ENCODE measurements at places on chromosomes 11 and 22. TPM values are rescaled to one million over a fixed set of nuclear protein-coding genes. Genes with fewer than 3 reads are reported as not detected.
A peak's percentile ranks its signal among the peaks of the same experiment; 100 is the strongest.

The IGF2 gene
- polyA plus RNA-seq, result 85.9 TPM

The APOA4 gene
- not detected for polyA plus RNA-seq

The ZNF280B gene
- 0.01 TPM for polyA plus RNA-seq

The CSF2RB gene
- polyA plus RNA-seq, result 0.81 TPM

DNA sequence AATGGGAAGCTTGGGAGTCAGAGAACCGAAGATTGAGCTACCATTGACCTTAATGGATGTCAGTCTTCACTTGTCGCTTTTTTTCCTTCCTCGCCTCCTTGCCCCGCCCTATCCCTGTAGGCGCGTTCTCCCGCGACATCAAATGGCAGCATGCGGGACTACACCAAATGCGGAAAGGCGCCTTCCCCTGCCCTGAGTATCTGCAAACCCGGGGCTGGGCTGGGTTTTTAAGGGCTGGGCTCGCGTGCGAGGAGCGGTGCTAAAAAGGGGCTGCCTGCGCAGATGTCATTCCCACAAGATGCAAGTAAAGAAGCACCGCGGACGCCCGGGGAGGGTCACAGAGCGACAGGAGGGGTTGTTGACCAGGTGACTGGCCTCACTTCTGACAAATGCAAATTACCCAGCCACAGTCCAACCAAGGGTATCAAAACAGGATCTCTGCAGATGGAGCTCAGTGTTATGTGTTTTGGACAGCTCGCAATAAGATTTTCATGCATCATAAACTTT, 4.7 kb upstream of the FAM111B start:
- peak; percentile 21 for DNase-seq

GRCh38 chr11:104534278-104534677, 364.0 kb downstream of the CASP12 start:
- no peak for DNase-seq

GRCh38 chr11:19441752-19442553, 201.2 kb upstream of the E2F8 start:
- peak; percentile 31 for DNase-seq

DNA sequence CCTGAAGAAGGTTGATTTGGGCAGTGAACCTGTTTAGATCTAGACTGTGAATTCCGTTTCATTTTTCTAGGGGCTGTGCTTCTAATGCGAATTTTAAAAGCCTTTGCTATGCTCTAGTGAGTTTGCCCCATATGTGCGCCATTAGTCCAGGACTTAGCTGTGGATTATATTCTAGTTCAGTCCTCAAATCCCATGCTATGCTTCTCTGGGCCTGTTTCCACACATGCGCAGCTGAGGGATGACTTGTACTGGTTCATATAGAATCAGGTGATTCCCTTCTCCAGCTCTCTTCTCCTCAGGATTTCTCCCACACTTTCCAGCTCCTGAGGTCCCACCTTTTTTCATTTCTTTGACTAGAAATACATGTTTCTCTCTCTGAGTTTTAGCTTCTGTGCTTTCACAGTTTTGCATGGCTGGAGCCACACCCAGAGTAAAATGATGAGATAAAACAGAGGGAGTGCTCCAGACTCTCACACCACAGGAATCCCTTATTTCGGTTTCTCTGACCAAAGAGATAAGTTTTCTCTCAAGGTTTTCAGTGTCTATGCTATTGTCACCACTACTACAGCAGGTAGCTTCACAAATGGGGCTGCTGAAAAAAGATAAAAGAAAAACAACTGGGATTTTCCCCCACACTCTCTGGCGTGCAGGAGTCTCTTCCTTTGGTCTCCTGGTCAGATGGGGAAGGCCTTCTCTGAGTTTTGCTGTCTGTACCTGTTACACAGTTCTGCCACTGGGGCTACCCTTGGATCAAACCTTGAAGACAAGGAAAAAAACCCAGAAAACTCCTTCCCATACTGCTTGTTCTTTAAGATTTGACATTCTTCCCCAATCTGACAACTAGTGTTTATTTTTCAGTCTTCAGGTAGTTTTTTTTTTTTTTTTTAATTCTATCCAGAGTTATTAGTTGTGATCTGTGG, 96.2 kb upstream of the TEAD1 start:
- no peak for DNase-seq

DNA sequence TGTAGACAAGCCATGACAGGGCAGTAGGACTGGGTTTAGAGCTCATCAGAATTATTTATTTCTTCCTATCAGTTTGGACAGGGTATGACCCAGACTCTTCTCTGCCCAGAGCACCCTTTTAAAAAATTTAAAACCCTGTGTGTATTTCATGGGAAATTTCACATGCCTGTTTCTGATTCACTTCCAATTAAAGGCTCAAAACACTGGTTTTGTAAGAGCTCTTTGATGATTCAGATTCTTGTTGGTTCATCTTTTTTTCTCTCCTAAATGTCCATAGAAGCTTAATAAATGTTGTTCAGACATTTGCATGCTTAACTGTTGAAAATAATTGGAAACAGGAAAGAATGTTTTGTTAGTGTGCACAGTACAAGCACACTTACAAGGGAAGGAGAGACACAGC, 13.8 kb downstream of the FLI1 start:
- no peak for DNase-seq

GRCh38 chr11:30282289-30282631, 40.6 kb upstream of the ARL14EP start:
- DNase-seq, result no peak

DNA sequence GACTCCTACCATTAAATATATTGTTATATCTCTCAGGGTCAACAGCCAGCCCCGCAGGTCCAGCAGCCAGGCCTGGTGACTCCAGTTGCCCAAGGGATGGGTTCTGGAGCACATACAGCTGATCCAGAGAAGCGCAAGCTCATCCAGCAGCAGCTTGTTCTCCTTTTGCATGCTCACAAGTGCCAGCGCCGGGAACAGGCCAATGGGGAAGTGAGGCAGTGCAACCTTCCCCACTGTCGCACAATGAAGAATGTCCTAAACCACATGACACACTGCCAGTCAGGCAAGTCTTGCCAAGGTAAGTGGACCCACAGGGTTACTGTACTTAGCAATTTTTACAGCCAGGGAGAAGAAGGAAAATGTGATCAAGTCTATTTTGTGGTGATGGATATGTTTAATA, 35.1 kb downstream of the EP300 start:
- no peak for DNase-seq

DNA sequence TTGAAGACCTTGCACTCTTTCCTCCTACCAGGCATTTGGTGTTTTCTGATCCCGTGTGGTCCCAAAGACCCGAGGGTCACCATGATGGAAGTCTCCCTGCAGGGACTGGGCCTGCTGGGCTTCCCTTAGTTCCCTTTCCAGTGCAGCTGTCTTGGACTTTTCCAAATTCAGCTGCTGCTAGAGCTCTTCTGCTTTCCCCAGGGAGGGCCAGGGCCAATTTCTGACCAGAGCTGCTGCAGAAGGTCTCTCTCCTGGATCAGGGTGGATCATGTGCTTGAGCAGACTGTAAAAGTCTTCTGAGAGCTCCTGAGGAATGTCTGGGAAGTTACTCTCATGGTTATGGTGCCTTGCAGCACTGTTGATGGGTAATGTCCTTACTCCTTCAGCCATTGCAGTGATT, 23.2 kb downstream of the LDLRAD3 start:
- peak; percentile 34 for DNase-seq

- no peak for DNase-seq
Measured at GRCh38 chr11:131889146-131889577, 518.7 kb downstream of the NTM start.

DNA sequence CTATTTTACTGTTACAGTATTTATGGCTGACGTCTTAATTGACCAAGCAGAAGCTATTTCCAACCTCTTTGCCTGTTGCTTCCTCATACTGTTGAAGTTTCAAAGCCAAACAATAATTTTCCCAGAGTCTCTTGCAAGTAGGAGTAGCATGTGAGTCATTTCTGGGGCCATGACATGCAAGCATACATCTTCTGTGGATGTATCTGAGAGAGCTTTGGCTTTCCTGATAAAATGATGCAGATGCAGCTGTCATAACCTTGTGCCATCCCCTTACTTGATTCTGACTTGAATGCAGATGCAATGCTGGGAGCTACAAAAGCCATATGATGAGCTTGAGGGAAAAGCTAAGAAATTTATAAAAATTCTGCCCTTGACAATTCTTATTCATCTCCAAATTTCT, 243.1 kb upstream of the TENM4 start:
- DNase-seq, result no peak

- DNase-seq, result peak; percentile 76
Measured at GRCh38 chr22:39431821-39432251, 25.0 kb upstream of the MGAT3 start.

DNA sequence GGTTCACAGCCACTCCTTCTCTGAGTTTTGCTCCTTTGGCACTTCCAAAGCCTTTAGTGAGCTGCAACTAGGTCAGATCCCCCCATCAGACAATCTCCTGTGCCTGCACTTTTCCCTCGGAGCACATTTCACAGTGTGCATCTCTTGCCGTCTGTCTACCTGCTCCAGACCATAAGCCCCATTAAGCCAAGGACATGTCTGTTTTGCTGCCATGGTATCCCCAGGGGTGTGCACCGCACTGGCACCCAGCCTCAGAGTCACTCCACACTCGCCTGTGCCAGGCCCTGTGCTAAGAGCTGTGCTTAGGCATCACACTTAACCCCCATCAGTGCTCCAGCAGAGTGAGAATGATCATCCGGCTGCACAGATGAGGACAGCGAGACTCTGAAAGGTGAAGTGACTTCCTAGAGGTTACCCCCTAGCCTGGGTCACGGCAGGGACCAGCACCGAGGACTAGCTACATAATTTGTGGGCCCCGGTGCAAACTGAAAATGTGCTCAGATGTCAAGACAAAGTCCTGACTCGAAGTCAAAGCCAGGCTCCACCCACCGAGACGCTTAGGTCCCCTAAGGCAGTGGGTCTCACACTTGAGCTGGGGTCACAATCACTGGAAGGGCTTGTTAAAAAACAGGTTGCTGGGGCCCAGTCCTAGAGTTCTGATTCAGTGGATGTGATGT, 33.9 kb downstream of the ARRB1 start:
- DNase-seq, result no peak

GRCh38 chr11:130166457-130166784, 6.8 kb downstream of the ST14 start:
- DNase-seq, result no peak

DNA sequence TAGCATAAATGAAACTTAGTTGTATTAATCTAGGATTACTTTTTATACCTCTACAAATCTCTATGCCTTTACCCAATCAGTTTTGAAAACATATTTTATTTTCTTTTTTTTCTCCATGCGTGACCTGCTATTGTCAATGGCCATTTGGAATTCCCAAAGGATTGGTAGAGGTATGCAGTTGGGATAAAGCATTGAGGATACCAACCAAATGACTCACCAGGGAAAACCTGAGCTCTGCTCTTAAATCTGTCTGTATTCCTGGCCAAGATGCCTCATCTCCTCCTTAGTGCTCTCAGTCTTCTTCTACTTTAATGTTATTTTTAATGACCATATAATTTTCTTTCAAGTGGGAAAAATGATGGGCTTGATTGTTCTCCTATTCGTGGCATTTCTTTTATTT, 61.9 kb downstream of the EHF start:
- DNase-seq, result no peak

DNA sequence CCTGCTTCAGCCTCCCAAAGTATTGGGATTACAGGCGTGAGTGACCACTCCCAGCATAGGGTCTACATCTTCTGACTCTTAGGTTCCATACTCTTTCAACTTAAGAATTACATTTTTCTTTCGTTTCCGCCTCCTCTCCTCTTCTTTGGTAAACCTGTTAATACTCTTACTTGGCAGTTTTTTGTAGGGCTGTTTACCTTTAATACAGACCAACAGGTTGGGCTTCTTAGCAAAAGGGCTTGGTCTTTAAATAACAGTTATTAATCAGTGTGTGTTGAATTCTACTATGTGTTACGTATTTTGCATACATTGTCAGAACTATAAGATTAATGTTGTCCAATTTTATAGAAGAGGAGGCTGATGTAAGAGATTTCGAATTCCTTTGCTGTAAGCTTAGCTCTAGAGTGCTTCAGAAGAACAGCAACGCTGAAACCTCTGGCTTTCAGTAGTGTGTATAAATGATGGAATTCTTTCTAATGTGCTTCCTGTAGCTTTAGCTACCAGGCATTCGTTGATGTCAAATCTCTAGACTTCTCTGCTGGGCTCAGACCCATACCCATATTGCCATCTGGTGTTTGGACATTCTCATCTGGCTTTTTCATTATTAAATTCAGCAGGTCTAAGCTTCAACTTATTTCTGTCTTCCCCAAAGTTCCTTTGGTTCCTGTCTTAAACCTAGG, 3.1 kb downstream of the FDX1 start:
- no peak for DNase-seq

DNA sequence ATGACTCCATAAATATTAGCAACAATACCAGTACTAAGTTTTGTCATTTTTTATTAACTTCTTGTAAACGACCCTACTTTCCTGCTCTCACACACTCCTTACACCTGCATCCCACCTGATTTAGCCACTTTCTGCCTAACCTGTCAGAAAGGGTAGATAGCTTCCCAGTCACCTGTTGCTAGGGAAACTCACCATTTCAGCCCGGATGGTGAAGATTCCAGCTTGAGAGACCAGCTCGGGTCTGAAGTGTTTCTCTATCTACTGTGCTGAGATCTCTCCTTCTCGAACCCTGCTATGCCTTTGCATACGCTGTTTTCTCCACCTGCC, at the start of gene PARVG:
Gene PARVG (plus strand): TSS at position 220 of the 327 bp plus-strand sequence. CDS start 2,405 bp downstream, outside the sequence.
- DNase-seq, result no peak

- no peak for DNase-seq
Measured at GRCh38 chr11:61963282-61964057, 4.0 kb downstream of the FTH1 start.

DNA sequence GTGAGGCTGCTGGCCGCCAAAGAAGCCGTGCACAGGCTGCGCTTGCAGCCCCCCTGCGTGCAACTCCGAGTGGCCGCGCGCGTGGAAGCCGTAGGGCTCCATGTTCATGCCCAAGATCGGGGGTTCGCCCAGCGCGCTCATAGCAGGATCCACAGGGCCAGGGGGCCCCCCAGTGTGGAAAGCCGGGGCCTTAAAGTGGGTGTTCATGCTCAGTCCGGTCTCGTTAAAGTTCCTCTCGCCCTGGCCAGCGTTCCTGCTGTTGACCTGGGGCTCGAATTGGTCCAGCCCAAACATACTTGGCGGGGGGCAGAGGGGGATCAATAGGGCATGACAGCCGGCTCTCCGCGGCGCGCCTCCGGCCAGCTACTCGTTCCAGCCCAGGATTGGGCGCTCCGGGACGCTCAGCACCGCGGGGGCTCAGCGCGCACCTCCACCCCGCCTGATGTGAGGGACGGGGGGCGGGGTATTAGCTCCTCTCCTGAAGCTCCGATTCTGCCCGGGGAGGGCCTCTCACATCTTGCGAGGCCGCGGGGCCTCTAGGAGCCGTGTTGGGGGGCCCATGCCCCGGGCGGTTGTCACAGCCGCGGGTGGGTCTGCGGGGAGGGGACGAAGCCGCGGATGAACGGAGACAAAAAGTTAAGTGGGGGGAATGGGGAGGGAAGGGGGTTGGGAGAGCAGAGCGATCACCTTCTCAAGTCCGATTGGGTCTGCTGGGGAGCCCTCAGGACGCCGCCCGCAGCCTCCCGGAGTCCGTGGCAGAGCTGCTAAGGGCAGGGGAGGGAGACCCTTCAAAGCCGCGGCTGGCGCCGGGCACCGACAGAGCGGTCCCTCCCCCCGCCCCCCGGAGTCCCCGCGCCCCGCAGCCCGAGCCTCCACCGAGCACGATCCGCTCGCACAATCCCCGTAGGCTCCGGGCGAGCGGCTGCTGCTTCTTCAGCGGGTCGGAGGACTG, 1.0 kb downstream of the MN1 start:
- DNase-seq, result peak; percentile 52
